ENCODE measurements at places on chromosomes 16 and 17.

GRCh38 chr17:44037471-44037870, 22.7 kb upstream of the TMEM101 start:
- DNase-seq = no peak

DNA sequence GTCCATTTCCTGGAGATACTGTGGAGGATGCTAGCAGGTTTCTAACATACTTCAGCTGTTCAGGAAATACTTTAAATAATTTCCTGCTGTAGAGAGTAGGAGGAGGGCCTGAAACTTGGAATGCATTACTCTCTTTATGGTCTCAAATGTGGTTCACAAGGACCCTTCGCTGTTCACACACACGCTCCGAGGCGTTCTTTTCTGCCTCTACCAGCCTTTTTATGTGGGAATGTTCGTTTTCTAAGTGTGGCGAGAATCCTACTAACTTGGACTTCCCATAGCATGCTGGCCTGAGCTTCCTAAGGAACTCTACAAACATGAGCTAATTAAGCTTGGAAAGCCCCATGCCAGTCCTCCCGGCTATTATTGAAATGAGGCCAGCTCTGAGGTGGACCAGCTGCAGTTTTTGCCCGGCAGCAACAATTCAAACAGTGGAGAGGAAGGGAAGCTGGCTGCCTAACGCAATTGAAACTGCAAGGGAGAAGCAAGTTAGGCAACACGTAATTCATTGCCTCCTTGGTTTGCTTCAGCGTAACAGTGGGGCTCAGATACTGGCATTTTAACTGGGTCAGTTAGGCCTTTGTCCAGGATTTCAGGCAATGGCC, 18.9 kb downstream of the KPNA2 start:
- DNase-seq = no peak

GRCh38 chr16:58638148-58639036, 8.8 kb upstream of the CNOT1 start:
- no peak for DNase-seq

DNA sequence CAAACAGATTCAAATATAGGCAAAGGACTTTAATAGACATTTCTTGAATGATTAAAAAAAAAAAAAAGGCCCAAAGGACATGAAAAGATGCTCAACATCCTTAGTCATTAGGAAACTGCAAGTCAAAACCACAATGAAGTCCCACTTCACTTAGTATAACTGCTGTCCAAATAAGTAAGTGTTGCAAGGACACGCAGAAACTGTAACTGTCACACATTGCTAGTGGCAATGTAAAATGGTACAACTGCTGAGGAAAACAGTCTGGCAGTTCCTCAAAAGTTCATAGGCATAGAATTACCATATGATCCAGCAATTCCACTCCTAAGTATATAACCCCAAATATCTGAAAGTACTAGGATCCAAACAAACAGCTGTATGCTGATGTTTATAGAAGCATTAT, 112.7 kb downstream of the BRIP1 start:
- DNase-seq = no peak

GRCh38 chr17:44751331-44751730, 7.5 kb upstream of the ADAM11 start:
- no peak for DNase-seq

DNA sequence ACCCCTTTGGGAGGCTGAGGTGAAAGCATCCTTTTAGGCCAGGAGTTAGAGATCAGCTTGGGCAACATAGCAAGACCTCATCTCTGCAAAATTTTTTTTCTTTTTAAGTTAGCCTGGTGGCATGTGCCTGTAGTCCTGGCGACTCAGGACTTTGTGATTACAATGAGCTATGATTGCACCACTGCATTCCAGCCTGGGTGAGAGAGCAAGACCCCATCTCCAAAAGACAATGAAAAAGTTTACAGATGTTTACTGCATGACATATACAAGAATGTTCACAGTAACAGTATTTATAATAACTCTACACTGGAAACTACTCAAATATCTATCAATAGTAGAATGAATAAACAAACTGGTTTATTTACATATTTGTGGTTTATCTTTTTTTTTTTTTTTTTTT, 33.1 kb upstream of the CCL22 start:
- no peak for DNase-seq

- no peak for DNase-seq
Observed at GRCh38 chr17:17097763-17098345, 55.6 kb downstream of the MPRIP start.

- no peak for DNase-seq
Observed at GRCh38 chr16:65071433-65072311, 50.2 kb downstream of the CDH11 start.

GRCh38 chr17:17360087-17360730, 57.0 kb downstream of the NT5M start:
- no peak for DNase-seq

DNA sequence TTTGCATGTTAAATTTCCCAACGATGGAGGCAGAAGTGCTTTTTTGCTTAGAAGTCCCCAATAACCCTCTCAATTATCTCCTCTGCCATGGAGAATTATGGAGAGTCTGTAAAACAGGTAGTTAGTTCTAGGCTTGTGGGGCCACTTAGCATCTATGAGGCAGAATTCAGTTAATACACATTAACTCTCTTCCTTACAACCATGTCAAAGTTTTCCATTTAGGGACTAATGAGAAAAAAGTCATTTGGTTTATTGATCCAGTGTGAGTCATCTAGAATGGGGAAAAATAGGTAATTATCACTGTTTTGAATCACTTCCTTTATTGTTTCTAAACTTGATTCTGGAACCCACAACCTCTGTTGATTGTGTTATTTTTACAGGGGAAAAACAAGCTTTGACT, 229.1 kb upstream of the COX10 start:
- no peak for DNase-seq

DNA sequence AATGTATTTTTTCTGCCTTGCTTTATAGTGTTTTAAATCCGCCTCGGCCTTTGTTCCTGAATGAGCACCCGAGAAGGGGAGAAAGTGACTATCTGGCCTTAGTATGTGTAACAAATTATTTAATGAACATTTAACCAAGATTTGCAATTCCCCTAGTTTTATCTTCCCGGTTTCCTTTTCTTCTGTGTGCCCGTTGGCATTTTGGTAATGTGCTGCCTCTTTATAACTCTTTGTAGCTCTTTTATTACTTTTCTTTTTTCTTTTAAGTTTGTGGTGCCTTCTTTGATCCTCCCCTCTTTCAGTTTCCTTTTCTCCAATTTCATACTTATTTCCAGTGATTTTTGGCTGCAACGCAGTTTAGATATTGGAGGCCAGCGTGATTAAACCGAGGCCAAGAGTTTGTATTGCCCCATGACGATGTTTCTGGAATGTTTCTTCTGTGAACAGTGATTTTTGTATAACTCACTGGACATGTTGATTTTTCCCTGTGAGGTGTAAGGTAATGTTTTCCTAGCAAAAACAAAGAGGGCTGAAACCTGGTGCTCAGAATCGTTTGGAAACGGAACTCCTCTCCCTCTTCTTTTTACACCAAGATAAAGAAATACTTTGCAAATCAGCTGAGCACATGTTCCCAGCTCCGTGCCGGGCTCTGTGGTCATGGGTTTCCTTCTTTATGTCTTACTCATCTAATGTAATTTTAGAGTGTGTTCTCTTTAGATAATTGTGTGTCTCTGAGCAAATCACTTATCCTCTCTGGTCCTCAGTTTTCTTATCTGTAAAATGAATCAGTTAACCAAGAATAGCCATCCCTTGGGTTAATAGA, 344.3 kb downstream of the WWOX start:
- no peak for DNase-seq

GRCh38 chr16:67560827-67561342, 1.4 kb upstream of the CTCF start:
- DNase-seq = no peak

DNA sequence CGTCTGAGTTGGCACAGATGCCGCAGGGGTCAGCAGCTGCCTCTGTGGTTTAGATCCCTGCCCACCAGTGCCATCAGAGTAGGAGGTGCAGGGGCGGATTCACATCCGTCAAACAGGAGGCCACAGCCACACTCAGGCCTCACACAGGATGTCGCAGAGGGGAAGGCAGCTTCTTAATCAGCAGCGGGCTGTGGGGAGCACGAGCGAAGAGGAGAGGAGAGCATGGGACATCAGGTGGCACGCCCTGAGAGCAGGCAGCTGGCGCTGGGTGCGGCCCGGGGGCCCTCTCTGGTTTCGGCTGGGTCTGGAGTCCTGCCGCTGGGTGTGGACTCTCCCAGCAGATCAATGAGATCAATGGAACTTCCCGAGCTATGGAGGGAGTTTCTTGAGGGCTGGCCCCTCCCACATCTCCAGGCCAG, 9.6 kb downstream of the LLGL2 start:
- DNase-seq = peak; percentile 14

- no peak for DNase-seq
Observed at GRCh38 chr17:9360677-9361081, 214.9 kb downstream of the STX8 start.

- DNase-seq = no peak
Observed at GRCh38 chr17:13544765-13545164, 57.0 kb downstream of the HS3ST3A1 start.

- no peak for DNase-seq
Observed at GRCh38 chr17:31439716-31440115, 48.2 kb downstream of the RAB11FIP4 start.

- DNase-seq = no peak
Observed at GRCh38 chr17:2865228-2865627, 69.0 kb downstream of the RAP1GAP2 start.

DNA sequence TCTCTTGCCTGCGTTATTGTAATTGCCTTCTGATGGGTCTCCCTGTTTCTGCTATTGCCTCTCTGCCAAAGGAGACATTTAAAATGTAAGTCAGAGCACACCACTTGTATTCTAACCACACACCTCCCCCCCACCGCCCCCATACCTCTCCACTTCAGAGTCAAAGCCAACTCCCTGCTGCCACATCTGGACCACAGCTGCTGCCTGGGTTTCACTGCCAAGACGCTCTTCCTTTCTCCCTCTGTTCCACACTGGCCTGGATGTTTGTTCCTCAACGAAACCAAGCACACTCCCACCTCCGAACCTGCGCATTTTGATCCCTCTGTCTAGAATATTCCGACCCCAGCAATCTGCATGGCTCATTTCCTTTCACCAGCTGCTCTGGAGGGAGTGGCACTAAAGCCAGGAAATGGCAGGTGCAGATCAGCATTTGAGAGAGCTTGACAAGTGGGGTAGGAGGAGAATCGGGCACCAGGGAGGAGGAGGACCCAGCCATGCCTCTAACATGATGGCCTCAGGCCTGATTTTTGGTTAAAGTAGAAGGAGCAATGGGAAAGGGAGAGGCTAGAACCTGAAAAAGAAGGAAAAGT, 92.4 kb upstream of the HS3ST2 start:
- no peak for DNase-seq

DNA sequence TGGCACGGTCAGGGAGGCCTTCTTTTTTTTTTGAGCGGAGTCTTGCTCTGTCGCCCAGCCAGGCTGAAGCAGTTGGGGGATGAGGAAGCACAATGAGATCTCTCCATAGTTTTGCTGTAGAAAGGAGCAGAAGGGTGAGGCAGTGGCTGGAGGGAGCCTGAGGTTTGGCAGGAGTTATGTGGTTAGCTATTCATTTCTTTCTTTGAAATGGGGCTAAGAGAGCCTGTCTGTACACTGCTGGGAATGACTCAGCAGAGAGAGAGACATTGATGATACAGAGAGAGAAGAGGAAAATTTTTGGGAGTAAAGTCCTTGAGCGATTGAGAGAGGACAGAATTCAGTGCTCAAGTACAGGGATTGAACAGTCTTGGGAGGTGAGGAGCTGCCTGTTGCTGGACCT, 22.1 kb downstream of the NOS2 start:
- no peak for DNase-seq

DNA sequence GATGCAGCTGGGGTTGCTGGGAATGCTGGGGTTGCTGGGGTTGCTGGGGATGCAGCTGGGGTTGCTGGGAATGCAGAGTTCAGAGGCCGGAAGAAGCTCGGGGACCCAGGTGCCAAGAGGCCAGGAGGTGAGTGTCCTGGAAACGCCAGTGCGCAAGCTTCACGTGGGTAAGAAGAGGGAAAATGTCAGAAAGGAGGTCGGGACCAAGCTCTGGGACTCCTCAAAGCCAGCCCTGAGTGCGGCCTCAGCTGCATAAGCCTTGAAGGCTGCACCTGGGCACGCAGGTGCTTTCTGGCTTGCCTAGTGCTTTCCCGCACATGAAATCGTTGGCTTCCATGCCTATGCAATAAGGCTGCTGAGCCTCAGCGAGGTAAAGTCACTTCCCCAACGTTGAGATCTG, 48.3 kb downstream of the PITPNM3 start:
- DNase-seq = no peak

DNA sequence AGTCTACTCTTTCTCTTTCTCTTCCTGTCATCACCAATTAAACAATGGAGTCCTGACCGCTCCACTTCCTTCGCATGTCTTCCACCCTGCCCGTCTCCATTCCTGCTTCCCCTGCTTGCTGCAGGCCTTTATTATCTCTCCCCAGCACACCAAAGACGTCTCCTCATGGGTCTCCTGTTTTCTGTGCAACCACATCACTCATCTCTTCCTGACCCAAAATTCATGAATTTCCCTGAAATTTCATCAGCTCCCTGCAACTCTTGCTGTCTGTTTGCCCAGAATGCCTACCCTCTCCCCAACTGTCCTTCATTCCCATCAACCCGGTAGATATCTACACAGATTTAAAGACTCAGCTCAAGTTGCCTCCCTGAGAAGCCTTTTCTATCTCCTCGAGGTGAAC, 76.7 kb upstream of the ALOX12 start:
- no peak for DNase-seq

DNA sequence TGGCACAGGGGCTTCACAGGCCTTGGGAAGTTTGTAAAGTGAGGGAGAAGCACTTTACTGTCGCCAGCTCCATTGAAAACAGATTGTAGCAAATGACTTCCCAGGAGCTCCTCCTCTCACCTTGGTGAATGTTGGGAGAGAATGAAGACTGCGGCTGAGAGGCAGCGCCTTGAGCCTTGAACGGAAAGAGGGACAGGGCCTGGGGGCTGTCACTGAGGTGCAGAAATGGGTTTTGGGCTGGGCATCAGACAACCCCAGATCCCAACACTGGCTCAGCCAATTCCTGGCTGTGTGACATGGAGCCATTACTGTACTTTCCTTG, 603 bp upstream of the MRTFB start:
- no peak for DNase-seq

- DNase-seq = peak; percentile 45
Observed at GRCh38 chr17:63446753-63447470, 806 bp upstream of the CYB561 start.

All from stimulated activated CD4-positive, alpha-beta T cell treated with anti-CD3 and anti-CD28 coated beads, Interleukin-15, amount 100 ng/mL, for 1 hour (primary cell).